ENCODE measurements at places on chromosomes 13 and 19.

- no peak for DNase-seq
Measured at GRCh38 chr13:63690672-63691071, 2275.0 kb upstream of the PCDH20 start.

GRCh38 chr13:34914416-34914815 is 27.7 kb upstream of the NBEA start:
- no peak for DNase-seq

- no peak for DNase-seq
Measured at GRCh38 chr13:26476111-26476781, 81.2 kb upstream of the WASF3 start.

GRCh38 chr13:98873377-98874028 is 104.4 kb downstream of the DOCK9 start:
- no peak for DNase-seq

- DNase-seq, result no peak
Measured at GRCh38 chr13:106109391-106109791, 426.1 kb downstream of the EFNB2 start.

DNA sequence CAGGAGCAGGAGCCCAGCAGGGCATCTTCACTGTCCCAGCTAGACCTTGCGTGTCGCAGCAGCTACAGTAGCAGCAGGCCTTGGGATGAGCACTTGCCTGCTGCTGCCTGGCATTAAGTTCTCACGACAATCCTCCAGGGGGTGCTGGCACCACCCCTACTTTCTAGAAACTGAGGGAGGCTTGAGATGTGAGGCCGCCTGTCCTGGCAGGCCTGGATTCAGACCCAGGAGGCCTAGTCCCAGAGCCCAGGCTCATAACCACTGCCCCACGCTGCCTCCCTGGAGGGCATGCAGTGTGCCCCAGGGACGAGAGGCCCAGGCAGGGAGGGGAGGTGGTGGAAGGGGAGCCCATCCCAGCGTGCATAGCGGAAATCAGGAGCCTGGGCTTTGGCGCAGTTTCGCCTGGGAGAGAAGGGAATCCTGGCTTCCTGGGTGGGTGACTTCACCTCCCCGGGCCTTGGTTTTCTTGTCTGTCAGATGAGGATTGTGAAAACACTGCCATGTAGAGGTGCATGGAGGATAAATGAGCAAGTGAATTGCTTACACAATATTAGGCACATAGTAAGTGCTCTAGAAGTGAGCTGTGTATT is 26.1 kb downstream of the PPP5C start:
- DNase-seq, result no peak

DNA sequence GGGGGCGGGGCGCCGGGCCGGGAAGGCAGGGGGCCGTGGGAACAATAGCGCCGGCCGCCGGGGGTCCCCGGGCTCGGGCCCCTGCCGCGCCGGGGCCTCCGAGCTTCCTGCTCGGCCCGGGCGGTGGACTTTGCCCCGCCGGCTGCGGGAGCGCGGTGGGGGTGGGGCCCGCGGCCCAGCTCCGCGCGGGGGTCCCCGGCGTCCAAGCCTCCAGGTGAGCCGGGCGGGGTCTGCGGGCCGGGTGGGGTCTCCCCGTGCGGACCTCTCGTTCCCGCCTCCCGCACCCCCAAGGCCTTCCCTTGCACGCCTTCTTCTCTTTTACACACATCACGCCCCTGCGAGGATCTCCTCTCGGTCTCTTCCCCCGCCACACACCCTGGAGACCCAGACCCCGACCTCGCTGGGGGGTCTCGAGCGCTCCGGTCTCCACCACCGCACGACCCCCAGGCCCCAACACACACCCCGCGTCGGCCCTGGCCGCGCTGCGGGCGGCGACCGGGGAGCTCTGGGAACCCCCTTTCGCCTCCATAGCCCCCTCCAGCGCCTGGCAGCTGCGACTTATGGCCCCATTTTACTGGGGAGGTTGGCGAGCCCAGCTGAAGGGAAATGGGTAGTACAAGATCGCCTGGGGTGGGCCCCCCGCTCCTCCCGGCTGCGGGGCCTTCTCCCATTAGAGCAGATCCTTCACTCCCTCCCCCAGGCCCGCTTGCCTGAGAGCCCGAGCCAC is 711 bp downstream of the CAMSAP3 start:
- DNase-seq, result peak; percentile 33

- no peak for DNase-seq
Measured at GRCh38 chr13:45328661-45329111, 12.3 kb downstream of the TPT1 start.

- no peak for DNase-seq
Measured at GRCh38 chr13:21016487-21016886, 44.9 kb downstream of the LATS2 start.

DNA sequence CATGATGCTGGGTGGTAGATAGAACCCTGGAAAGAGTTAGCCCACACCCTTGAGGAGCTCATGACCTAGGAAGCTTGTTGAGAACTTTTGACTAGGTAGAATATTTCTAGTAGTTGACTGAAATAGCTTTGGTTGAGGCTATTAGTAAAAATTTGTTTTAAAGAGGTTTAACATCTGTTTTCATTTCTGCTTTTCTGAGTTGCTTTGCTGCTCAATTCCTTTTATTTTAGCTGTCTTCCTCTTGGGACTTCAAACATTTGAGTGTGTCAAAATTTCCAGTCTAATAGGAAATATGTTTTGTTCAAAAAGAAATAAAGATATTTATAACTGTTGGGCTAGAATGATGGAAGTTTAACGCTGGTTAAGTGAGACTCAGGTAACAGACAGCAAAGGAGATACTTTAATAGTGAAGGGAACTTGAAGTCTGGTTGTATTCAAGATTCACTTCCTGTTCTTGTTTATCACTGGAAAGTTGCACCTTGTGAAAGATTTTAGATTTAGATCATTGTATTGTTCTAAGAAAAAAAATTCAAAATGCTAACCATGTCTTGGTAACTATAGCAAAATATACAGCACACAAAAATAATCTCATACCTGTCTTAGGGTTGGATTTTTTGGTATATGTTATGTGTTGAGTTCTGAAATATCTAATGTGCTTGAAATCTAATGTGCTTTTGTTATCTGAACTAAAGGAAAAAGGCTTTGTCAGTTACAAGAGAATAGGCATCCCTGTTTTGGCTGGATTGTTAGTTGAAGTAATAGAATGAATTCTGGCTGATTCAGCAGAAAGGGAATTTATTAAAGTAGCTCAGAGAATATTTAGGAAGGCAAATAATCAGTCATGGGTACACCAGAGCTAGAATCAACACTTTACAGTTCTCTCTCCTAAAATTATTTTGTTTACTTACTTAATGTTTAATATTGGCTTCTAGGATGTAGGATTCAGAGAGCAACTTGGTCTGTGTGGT is 24.4 kb upstream of the GPR18 start:
- DNase-seq, result no peak

GRCh38 chr19:33862981-33863380 is 66.3 kb downstream of the KCTD15 start:
- DNase-seq, result no peak

GRCh38 chr13:70864731-70865130 is 756.5 kb upstream of the KLHL1 start:
- no peak for DNase-seq

DNA sequence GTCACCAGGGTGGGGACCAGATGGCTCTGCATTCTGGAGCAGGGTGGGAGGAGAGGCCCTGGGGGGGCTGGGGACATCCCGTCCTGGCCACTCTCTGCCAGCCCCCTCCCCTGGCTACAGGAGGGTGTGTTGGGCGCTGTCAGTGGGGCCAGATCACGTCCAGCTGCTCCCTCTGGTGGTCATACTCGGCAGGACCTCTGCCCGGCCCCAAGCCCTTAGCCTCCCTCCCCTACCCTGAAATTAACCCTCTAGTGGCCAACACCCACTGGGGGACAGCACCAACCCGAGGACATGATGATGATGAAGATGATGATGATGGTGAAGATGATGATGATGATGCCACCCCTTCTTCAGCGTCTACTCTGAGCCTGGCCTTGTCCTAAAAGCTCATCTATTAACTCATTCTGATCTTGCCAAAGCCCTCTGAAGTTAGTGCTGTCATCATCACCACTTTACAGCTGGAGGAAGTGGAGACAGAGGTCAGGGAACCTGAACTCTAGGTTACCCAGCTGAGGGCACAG is 590 bp upstream of the LGI4 start:
- DNase-seq, result peak; percentile 90

DNA sequence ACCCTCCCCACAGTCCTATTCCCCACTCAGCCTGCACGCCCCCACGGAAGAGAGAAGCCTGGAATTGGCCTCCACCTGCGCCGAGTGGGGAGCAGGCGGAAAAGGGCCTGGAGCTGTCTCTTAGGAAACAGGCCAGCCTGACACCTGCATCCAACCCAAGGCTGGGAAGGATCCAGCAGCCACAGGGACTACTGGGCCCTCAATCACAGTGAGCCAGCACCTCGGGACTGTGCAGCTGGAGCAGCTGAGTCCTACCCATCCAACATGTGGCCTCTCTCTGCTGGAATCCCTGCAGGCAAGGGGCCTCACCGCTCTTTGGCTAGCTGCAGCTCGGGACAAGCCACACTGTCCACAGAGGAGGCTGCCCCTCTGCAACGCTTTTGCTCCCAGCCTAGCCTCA is 8.3 kb upstream of the EPHX3 start:
- no peak for DNase-seq

- no peak for DNase-seq
Measured at GRCh38 chr13:88674841-88675240, 1003.7 kb downstream of the SLITRK5 start.

DNA sequence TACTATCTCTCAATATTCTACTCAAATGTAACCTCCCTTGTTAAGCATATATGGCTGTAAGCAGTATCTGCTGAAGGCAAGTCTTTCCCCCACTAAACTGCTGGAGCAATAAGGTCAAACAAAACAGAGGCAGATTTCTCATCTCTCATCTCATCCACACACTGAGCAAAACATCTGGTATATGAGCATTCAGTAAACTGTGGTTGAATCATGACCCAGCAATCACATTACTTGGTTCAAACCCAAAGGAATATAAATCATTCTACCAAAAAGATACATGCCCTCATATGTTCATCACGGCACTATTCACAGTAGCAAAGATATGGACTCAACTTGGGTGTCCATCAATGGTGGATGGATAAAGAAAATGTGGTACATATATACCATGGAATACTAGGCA is 344.4 kb downstream of the SUCLA2 start:
- no peak for DNase-seq

DNA sequence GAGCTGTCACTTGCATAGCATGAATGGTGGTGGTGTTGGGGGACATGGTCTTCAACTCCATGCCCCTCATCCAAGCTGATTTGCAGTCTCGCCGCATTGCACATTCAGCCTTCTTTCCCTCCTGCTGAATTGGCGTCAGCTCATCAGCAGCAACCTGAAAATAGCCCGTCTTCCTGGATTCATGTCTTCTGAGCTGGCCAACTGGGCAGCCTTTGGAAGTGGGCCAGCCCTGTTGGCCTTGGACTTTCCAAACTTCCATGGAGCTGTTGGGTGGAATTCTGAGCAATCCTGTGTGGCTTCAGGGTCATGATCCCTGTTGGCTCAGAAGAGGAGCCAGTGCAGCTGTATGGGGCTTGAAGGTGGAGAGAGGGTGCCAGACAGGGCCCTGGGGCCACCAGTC is 68.8 kb downstream of the ZNF536 start:
- no peak for DNase-seq

GRCh38 chr13:80962173-80962572 is 621.2 kb upstream of the SPRY2 start:
- no peak for DNase-seq

DNA sequence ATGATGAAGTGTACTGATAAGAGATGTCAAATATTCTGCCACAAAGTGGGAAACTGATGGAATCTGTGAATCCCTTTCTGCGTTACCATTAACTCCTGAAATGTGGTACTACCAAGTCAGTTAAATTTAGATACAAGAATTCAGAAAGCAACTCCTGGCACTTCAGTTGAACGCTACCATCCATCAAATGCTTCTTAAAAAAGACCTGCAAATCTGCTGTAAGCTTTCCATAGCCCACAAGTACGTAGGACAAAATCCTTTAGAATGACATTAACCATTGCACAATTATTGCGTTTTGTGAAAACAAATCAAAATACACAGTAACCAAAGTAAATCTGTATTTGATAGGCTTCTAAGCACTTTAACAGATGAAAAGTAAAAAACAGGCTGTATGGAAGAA is 5.4 kb downstream of the SMAD9 start:
- no peak for DNase-seq

- DNase-seq, result no peak
Measured at GRCh38 chr13:52887165-52887564, 38.7 kb upstream of the PCDH8 start.

GRCh38 chr19:34082289-34083077 is 89.8 kb upstream of the LSM14A start:
- no peak for DNase-seq

GRCh38 chr19:17393002-17393401 is 994 bp downstream of the CCDC194 start:
- DNase-seq, result no peak

GRCh38 chr13:37132211-37132610 is 26.7 kb upstream of the CSNK1A1L start:
- no peak for DNase-seq

GRCh38 chr19:53007200-53007599 is 6.5 kb upstream of the ERVV-1 start:
- DNase-seq, result no peak

- no peak for DNase-seq
Measured at GRCh38 chr13:64993514-64994164, 2236.5 kb downstream of the PCDH9 start.

- DNase-seq, result no peak
Measured at GRCh38 chr13:27442071-27442647, 8.2 kb downstream of the MTIF3 start.

DNA sequence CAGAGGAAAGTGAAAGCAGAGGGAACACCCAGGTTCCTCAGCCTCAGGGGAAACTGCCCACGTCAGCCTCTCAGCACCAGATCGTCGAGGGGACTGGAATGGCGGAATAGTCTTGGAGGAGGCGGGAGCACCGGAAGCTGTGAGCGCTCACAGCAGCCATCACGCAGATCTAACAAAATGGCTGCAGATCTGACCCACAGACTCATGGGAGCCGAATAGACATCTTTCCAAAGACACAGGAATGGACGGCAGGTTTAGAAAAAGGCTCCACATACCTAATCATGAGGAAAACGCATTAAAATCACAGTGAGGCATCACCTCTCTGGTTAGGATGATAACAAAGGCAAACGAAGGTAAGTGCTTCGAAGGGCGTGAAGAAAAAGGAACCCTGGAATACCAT is 11.8 kb upstream of the LILRA2 start:
- DNase-seq, result no peak

- no peak for DNase-seq
Measured at GRCh38 chr13:96769874-96770273, 224.4 kb downstream of the OXGR1 start.

- DNase-seq, result peak; percentile 42
Measured at GRCh38 chr19:3276341-3276799, 51.9 kb downstream of the CELF5 start.

- DNase-seq, result no peak
Measured at GRCh38 chr13:105426441-105426840, 1109.0 kb downstream of the EFNB2 start.

Data from pancreas (tissue), 10 donors.